A549 treated with DMSO at 1 μM for 4 hours (cell line): ENCODE measurements at places on chromosomes 5 and 9. TPM values are rescaled to one million over a fixed set of nuclear protein-coding genes. Genes with fewer than 3 reads are reported as not detected.

Gene SNCB
- total RNA-seq: 0.91 to 1.4 TPM (median 1.2 TPM) in 5 replicates

Gene CANX
- 358 to 432 TPM (median 413 TPM) in 5 replicates for total RNA-seq

Gene IL9
- not detected in 5 replicates for total RNA-seq

Gene DMRT3
- total RNA-seq: 0.04 TPM in 1 of 5 replicates, not detected in the others

Gene NEURL1B
- 2.2 to 3.4 TPM (median 2.8 TPM) in 5 replicates for total RNA-seq

Gene ARL14EPL
- total RNA-seq: 0.09 to 0.54 TPM (median 0.29 TPM) in 4 of 5 replicates, not detected in the other

Gene NTNG2
- total RNA-seq: 1.6 to 2.5 TPM (median 2.1 TPM) in 5 replicates

Gene CTNND2
- not detected in 5 replicates for total RNA-seq
